Astrocyte (in vitro differentiated cells and primary cell): ENCODE measurements at places on chromosomes 7 and 10. TPM values are rescaled to one million over a fixed set of nuclear protein-coding genes. Genes with fewer than 3 reads are reported as not detected.

- no peak for DNase-seq
Observed at GRCh38 chr10:96556003-96556402, 30.8 kb downstream of the TM9SF3 start.

DNA sequence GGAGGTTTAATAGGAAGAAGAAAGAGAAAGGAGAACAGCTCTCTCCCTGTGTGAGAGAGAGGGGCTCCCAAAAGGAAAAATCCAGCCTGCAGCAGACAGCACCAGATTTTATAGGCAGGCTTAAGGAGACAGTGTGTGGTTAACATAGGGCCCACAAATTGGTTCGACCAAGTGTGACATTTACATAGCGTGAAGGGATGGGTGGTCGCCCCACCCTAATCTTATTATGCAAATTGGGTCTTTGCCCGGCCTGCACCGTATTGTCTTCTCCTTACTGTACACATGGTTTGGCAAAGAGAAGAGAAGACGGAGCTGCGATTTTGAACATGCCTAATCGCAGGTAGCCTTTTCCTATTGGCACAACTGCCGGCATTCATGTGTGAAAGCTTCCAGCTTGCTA lies 756.3 kb downstream of the NXPH1 start:
- no peak for DNase-seq

GRCh38 chr10:86295351-86295750 lies 71.2 kb downstream of the GRID1 start:
- DNase-seq: no peak

IQCE gene
- total RNA-seq: 13.1 and 13.8 TPM in 2 replicates

GALNT11 gene
- total RNA-seq: 22.4 and 23.0 TPM in 2 replicates
